ENCODE measurements at places on chromosomes 7 and 10.

DNA sequence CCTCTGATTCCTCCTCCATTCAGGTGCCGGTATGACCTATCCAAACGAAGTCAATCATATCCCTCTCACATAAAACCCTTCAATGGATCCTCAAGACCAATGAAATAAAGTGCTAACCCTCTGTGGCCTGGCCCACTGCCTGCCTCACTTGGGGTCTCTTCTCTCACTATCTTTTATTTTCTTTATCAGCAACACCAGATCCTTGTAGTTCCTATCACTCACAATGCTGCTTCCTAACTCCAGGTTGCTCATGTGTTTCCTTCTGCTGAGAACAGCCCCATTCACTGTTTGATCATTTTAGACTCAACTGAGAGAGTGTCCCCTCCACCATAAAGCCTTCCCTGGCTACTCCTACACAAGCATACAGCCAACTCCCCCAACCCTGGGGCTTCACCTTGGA lies 180.6 kb downstream of the DOCK4 start:
- DNase-seq: no peak

DNA sequence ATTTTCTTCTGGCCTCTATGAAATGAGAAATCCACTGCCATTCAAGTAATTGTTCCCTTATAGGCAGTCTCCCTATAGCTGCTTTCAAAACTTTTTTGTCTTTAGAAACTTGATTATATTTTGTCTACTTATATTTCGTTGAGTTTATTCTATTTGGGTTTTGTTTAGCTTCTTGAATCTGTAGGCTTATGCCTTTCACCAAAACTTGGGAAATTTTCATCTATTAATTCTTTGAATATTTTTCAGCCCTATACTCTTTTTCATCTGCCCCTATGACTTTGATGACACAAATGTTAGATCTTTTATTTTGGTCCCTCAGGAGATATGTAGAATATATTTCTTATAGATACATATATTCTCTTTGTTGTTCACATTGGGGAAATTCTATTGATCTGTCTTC lies 48.3 kb upstream of the HHEX start:
- DNase-seq: no peak

GRCh38 chr7:6169805-6170520 lies 102.5 kb downstream of the CYTH3 start:
- no peak for DNase-seq

GRCh38 chr10:101038484-101038883 lies 7.5 kb downstream of the SFXN3 start:
- no peak for DNase-seq

GRCh38 chr10:115095758-115096157 lies 2.6 kb downstream of the ATRNL1 start:
- DNase-seq: no peak

DNA sequence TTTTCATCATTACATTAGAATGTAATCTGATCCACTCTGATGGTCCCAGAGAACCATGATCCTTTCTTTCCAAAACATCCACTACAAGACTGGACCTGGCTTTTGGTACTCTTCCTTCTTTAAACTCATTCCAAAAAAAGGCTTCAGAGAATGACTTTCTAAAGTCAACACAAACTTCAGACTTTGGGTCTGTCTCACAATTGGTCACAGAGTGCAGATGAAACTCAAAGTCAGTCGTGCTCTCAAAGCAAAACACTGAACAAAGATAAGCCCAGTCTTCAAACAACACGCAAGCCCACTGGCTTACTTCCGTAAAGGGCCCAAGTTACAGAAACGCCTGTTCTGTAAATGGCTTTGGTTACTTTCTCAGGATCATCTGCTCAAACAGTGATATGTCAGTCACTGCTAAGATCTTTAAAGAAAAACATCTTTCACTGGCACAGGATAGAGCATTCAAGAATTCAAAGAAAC lies 250.9 kb upstream of the MKLN1 start:
- DNase-seq: no peak

DNA sequence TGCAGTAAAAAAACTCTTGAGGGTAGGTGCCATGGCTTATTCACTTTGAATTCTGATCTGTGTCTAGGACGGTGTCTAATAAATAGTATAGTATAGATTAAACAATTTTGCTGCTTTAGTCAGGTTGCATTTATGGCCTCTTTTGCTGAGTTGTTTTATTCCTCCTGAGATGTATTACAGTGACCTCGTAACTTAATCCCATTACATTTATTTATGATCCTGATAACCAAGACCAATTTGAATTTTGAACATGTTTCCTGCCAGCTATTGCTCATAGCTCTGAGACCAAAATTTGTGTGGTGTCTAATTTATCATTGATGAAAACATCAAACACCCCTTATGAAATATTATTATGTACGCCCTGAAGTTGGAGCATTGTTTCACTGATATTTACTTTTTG lies 381.9 kb upstream of the SEMA3C start:
- DNase-seq: no peak

GRCh38 chr10:64159910-64160872 lies 639.0 kb downstream of the REEP3 start:
- DNase-seq: no peak

- DNase-seq: no peak
Measured at GRCh38 chr7:137836113-137836509, 10.7 kb downstream of the DGKI start.

DNA sequence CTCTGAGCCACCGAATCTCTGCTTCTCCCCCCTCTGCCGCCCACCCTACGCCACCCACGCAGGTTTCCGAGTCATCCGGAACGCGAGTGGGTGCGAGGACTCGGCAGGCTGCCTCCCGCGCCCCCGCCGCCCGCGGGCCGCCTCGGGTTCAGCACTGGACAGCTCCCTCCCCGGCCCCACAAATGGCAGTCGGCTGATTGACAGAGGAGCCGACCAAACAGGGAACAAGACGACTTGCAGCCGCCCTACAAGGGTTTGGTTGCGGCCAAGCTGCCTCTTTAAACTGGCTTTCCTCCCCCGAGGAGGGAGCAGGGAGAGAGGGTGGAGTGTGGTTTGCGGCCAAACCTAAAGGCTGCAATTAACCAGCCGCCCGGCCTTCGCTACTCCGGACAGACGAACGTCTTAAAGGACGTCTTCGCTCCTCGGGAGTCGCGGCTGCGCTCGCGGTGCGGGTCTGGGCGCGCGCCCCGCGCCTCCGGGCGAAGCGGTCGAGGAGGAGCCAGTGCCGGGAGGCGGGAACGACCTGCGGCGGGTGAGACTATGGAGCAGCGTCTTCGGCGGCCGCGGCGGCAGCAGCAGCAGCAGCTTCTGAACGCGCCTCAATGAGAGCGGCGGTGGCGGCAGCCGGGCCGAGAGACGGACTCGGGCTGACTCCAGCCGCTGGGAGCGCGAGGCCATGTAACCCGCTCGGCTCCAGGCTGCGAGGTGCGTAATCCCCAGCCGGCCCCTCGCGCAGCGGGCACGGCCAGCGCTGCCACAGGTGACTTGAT lies at the start of gene GPR158:
Gene GPR158, plus strand, starts transcription at position 541 of the 770 bp plus-strand sequence. CDS start 420 bp downstream, outside the sequence.
- DNase-seq: peak; percentile 87

- DNase-seq: no peak
Measured at GRCh38 chr7:120190109-120190508, 82.9 kb upstream of the KCND2 start.

GRCh38 chr10:43923328-43923727 lies 274.6 kb upstream of the ZNF32 start:
- no peak for DNase-seq

- DNase-seq: no peak
Measured at GRCh38 chr7:43462836-43463235, 120.1 kb upstream of the STK17A start.

GRCh38 chr7:129017933-129018538 lies 36.9 kb downstream of the TNPO3 start:
- no peak for DNase-seq

GRCh38 chr7:48638041-48638440 lies 286.3 kb upstream of the CDC14C start:
- DNase-seq: no peak

DNA sequence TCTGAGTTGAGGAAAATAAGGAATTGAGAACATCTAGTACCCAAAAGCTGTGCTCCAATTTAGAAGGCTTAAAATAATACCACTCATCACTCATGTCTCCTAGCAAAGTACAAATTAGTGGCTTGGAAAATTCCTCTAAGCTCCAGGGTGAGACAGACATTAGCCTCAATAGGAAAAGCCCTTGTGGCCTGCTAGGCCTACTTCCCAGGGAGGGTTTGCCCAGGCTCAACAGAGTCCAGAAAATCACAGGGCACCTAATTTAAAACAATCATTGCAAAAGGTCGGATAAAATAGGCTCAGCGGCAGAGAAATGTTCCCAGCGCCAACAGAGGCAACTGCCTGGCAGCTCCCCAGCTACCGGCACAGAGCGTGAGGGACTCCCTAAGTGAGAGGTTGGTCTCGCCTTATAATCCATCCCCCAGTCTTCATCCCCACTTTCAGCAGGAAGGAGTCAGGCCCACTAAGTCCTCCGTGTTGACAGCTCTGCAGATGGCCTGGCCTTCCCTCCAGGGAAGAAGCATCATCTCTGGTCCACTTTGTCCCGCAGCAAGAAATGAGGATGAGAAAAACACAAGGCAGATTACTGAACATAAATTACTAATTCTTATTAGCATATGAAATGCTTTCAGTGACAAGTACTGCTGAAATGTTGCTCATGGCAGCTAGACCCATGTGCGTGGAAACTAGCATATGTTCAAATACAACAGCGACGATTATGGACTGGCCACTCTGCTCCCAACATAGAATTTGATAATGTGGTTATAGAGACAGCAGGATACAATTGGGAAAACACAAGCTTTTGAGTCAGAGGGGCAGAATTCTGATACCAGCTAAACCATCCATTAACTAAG lies 1177.7 kb upstream of the AUTS2 start:
- DNase-seq: no peak

GRCh38 chr7:151859111-151859947 lies 17.6 kb downstream of the PRKAG2 start:
- no peak for DNase-seq

- peak; percentile 5 for DNase-seq
Measured at GRCh38 chr7:299628-300027, 9.7 kb downstream of the FOXL3 start.

DNA sequence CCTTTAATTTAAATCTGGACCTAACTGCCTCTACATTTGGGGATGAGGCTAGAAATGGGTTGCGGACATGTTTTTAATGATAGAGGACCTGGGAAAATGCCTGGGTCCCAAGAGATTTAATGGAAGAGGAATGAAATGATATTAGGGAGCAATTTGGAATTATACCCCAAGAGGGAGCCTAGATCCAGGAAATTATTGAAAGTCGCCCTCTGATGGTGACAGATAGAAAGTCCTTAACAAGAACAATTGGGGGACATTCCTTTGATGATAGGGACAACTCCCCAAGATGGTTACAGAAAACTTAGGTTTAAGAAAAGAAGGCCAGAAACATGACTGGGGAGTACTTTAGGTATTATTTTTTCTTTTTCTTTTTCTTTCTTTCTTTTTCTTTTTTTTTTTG lies 9.5 kb upstream of the TSGA13 start:
- DNase-seq: no peak

DNA sequence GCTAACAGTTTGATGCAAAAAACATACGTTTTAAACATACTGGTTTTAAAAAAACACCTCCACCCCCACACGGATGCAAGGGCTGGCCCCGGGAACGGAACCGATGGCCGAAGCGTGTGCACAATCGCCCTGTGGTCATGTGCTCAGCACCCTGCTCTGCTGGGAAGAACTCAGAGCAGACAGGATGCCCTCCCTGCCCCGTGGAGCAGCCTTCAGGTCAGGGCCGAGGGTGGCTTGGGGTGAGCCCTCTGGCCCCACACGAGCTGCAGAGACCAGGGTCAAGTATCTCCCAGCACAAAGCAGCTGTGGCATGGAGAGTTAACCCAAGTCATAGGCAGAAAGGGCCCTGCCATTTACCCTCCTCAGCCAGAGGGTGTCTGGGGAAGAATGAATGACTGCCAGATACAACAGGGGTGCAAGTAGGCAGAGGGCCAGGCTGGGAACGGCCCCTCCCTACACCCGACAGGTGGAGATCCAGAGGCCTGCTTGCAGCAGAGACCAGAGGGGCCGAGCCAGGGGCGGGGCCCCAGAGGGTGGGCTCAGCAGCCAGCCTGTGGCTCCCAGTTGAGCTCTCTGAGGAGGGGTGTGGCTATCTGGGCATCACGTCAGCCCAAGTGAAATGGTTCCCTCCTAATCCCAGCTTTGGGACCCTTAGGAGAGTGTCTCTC lies 56.8 kb downstream of the ZRANB1 start:
- peak; percentile 22 for DNase-seq

DNA sequence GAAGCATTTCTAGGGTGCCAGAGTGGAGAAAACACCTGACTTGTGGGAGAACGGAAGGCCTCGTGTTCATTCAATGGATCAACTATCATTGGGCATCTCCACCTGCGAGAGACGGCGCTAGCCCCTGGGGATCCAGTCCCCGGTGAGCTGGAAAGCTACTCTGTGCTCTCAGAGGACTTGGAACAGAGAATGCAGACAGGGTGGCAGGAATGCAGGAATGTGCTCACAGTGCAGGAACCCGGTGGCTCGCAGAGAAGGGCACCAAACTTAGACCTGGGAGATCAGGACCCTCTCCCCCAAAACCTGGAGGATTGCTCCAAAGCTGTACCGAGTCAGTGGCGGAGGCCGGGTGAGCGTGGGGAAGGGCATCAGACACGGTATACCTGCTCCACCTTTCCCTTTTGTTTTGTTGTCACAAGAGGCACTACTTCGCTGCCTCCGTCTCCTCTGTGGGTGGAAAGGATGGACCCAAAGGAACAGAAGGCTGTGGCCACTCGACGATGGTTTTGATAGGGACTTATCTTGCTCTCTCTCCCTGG lies 569.0 kb upstream of the C7orf33 start:
- no peak for DNase-seq

DNA sequence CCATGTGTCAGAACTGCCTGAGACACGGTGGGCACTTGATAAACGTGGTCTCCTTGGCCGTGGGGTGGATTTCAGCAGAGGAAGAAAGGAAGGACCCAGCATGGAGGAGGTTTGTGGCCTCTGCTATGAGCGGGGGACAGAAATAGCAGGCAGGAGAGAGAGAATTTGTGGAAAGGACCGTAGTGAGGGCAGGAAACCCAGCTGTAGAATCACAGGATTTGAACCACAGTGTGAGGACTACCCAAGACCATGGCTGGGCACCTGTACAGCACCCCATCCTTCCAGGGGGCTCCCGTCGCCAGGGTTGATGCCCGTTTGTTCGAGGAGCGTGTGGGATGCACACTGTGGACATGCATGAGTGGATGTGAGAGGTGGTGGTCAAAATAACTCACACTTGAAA lies 183.4 kb downstream of the PTPN20 start:
- DNase-seq: no peak

DNA sequence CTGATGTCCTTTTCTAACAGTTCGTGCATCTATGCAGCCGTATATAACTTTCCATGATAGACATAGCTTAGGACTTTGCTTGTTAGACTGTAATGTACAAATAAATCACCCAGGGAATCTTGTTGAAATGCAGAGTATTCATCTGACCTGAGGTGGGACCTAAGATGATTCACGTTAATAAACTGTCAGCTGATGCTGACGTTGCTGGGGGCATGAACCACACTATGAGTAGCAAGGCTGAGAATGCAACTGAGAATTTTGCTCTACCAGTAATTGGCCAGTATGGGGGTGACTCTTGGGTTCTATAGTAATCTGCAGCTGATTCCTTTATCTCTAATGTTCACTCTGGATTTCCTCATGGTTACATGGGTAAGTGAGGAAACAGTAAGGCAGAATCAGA lies 130.1 kb upstream of the MALRD1 start:
- DNase-seq: no peak

GRCh38 chr7:47181746-47182361 lies 400.1 kb downstream of the TNS3 start:
- DNase-seq: peak; percentile 30
